ENCODE measurements at places on chromosomes 1 and 21.

DNA sequence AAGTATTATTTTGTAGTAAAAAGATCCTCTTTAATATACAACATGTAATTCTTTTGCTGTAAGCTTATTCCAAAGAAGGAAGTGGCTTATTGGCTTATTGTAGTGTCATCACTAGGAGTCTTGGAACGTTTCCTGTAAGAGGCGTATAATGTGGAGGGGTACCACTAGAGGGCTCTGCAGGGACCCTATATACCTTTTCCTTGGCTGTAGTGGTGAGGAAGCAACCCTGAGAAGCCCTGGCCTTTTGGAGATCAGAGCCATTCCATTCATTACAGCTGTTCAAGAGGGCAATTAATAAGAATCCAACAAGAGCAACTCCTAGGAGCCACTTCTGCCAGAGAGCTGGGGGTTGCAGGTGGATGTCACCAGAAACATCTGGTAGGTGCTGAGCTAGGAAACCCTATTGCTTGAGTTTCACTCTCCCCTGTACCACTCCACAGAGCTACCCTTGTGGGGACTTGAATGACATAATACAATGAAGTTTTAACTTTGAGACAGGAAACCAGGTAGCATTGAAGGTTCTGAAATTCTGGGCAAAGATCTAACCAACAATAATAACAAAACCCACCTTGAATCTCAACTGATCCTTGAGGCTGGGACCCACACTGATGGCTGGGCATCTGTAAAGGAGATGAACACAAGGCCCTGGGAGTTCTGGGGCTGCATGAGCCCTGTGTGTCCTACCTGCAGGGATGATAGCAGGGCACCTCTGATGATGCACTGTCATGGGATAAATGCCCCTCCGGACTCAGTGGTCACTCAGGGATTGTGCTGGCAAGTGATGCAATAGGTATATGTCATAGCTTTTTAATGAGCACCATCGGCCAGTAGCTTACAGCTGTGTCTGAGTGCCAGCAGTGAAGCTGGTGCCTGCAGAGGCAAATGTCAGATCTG, 160.2 kb upstream of the COA6 start:
- peak; percentile 12 for DNase-seq

- DNase-seq, result no peak
These were observed 308.1 kb upstream of the RUNX1 start for GRCh38 chr21:35357041-35357780.

- DNase-seq, result no peak
These were observed 30.4 kb downstream of the MAPKAPK2 start for GRCh38 chr1:206715120-206715519.

- DNase-seq, result no peak
These were observed 50.9 kb downstream of the CAPN2 start for GRCh38 chr1:223763251-223763650.

DNA sequence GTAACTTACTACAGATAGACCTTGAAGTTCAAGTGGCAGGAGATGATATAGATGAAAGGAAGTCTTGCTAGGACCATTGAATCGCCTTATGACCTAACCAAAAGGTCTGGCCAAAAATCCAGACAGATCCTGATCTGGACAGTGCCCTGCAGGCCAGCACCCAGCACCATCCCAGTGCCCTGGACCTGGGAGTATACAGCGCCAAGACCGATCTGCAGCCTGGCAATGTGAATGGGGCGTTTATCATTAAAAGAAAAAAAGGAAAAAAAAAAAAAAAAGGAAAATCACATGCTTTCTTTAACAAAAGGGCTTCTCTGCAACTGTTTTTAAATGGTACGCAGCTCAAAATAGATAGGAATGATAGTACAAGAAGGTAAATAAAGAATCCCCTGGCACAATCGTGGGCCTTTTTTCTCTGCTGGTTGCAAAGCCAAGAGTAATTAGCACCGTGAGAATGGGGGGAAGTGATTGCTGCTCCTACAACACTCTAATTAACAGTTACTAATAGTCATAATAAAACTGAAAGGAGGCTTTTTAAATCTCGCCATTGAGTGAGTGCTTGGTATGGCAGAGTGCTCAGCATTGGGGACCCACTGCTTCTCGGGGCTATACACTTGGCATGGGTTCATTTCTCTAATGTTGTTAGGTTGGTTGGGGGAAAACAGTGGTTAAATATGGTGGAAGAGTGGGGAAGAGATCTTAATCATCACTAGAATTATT, 146.7 kb downstream of the KAZN start:
- DNase-seq, result no peak

- peak; percentile 96 for DNase-seq
These were observed 128.8 kb downstream of the ADSS2 start for GRCh38 chr1:244322791-244323521.

DNA sequence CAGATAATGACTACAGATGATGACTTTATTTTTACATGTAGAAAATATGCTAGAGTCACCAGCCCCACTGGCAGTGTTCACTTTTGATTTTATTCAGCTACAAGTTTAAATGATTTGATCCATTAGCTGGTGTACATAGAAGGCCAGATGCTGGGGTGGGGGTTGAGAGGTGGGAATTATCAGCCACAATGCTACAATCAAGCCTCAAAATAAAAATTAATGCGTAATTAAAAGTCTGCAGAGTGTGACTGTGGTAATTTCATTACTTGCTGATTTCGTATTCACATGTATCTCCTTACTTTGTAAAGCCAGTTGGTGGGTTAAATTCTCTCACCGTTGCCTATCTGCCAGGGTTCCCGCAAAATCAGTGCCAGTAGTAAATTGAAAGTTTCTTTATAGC, 109.3 kb downstream of the GALNT2 start:
- DNase-seq, result no peak

DNA sequence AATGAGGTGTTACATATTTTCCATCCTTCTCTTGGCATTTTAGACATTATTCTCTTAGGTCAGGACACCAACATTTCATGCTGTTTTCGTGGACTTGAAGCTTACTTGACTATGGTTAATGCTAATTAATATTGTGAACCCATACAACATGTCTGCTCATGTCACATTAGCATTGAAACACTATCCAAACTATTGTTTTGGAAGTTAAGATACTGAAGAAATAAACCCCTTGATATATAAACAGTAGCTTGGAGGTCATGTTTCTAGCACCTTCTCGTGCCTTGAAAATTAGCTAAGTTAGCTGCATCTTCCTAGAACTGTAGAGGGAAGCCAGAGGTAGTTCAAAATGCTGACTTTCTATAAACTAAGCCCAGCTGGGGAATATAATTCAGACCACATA, 288.8 kb downstream of the LTN1 start:
- no peak for DNase-seq

DNA sequence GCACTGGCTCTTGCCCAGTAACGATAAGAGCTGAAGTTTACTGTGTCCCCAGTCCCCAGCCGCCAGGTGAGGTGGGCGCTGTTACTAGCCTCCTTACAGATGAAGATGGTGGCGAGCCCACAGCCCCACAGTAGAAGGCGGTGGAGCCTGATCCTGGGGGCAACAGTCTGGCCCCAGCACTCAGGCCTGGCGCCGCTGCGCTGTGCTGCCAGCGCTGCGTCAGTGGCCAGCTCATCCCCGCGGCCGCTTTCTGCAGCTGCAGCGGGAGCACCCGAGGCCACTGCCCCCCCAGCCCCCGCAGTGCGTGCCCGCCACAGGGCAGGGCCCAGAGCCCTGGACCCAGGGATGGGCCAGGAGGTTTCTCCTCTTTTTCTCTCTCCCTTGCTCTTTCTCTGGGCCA, 13.3 kb downstream of the H6PD start:
- no peak for DNase-seq

GRCh38 chr1:80926531-80926930, 874.2 kb upstream of the ADGRL2 start:
- no peak for DNase-seq

- DNase-seq, result no peak
These were observed 12.0 kb upstream of the RBP7 start for GRCh38 chr1:9985001-9985400.

All from fibroblast of the aortic adventitia (primary cell).